ENCODE measurements at places on chromosomes 11 and 22.

GRCh38 chr22:32628628-32629572 is 154.3 kb downstream of the FBXO7 start:
- no peak for DNase-seq

GRCh38 chr22:31897842-31898805 is 46.2 kb upstream of the YWHAH start:
- DNase-seq = no peak

DNA sequence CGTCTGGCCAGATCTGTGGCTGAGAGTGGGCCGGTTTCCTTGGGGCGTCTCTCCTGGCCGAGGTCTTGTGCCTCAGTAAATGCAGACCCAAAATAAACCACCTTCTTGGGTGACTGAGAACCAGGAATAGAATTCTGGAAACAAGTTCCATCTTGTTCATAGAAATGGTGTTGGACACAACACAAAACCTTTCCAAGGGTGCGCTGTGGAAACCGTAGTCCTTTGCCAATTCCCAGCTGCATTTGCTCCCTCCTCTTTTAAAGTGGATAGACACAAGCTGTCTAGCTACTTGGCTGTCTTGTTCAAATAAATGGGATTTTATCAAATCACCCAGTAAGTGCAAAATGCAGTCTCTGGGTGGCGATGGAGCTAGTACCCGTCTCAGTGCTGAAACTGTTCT is 300.2 kb downstream of the SHANK2 start:
- no peak for DNase-seq

GRCh38 chr22:45212306-45212709 is 28.4 kb downstream of the KIAA0930 start:
- no peak for DNase-seq

DNA sequence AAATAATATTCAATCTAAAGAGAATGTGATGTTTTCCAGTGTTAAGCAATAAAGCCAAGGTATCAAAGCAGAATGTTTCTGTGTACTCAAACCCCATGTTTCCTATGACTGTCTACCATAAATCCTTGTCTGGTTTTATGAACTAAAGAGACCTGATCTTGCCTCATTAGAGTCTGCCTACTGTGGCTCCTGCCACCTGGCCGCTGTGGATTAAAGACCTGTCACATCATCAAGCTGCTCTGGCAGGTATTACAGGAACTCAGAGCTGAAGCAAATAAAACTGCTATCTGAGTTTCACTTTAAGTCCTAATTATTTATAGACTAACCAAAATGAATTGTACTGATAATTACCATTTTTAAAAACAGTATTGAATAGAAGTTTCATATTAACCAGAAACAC is 207.8 kb upstream of the CCDC90B start:
- DNase-seq = no peak

DNA sequence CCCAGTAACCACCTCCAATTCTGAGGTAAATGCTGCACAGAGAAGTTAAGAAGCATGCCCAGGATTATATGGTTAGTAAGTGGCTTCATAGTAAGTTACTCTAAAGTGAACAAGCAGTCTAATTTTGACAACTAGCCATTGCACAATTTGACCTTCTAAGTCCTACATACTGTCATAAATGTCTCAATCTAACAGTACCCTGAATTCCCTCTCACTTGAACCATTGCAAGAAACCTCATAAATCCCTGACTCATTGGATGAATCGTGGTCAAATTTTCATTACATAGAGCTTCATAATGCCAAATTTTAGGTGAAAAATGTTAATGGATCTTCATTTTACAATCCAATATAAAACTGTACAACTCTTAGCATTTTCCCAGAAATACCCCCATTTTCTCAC is 217.3 kb upstream of the GRIA4 start:
- DNase-seq = no peak

GRCh38 chr11:44426958-44427357 is 117.0 kb upstream of the ALX4 start:
- DNase-seq = no peak

- no peak for DNase-seq
Measured at GRCh38 chr11:130454491-130455252, 6.2 kb downstream of the ADAMTS15 start.

DNA sequence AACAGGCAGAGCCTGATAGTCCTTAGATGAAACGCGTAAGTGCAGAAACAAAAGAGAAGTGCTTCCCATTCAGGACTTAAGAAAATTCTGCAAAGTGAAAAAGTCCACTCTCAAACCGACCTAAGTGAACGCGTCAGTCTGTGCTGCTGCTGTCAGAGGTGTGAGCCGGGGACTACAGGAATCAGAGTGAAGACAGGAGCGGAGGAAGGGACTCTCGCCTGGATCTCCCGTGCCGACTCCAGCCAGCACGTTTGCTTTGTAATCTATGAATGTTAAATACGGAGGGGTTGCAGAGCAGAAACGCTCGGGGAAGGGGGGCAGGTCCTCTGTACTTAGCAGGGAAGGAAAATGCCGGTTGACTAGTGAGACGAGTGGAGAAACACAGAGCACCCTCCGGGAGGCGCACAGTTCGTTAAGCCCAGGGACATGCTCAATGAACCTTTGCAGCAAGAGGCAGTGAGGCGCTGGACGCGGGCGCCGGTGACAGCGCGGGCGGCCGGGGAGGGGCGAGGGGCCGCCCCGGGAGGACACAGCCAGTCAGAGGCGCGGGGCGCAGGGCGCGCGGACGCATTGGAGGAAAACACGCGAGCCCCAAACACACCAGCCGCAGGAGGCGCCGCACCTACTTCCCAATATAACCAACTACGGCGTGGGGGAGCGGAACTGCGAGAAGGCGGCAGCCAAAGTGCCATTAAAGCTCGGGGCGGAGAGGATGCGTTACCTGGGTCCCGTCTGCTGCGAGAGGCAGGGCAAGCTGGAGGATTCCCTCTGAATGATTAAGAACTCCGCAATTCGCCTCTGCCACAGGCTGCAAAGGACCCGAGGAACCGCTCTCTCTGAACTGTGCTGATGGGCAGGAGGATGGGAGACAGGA is at the start of gene CNTN5:
Gene CNTN5 (plus strand): TSS at position 598 of the 874 bp plus-strand sequence.
- peak; percentile 17 for DNase-seq

DNA sequence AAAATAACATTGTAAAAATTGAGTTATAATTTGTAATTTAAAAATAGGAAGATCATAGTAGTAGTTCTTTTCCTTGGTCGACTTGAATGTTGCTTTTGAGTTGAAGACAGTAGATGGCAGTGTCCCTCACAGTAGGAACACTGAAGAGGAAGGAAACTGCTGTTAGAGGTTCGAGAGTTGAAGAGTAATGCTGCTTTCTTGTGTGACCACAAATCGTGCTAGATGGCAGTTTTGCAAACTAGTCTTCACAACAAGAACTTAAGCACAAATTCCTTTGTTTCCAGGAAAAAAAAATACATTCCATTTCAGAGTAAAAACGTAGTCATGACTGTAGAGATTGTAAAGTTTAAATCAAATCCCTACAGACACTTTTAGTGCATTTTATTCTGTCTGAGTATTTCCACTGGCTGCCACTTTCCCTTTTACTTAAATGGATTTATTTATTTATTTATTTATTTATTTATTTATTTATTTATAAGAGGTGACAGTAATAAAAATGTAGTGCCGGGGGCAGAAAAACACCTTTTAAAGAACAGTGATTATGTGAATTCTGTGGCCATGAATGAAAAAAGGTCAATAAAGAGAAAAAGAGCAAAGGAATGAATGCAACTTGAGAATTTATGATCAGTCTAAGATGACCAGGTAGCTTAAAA is 54.6 kb downstream of the SPECC1L start:
- peak; percentile 64 for DNase-seq

GRCh38 chr22:44963832-44964721 is 45.7 kb downstream of the PHF21B start:
- no peak for DNase-seq

DNA sequence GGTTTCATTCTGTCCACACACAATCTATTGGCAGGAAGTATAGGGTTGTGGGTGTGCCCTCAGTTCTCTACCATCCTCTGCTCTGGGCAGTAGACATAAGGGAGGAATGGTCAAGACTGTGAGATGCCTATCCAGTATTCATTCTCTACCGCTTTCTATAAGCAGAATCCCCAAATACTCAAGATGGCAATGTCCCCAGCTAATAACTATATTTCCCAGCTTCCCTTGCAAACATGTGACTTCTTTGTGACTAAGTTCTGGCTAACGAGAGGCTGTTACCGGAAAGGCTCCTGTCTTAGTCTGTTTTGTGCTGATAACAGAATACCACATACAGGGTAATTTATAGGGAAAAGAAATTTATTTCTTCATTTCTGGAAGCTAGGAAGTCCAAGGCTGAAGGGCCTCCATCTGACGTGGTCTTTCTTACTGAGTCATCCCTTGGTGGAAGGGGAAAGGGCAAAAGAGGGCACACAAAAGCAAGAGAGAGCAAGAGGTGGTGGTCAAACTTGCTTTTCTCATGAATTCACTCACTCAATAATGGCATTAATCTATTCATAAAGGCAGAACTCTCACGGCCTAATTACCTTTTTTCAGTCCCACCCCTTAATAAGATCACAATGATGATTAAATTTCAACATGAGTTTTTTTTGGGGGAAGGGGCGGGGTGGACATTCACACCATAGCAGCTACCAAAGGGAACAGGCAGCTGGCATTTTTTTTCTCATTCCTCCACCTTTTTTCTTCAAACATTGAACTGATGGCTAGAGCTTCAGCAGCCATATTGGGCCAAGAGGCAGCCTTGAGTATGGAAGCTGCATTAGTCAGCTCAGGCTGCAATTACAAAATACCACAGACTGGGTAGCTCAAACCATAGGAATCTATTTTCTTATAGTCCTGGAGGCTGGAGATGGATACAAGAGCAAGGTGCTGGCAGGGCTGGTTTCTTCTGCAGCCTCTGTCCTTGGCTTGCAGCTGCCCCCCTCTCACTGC is 109.7 kb upstream of the OR9Q1 start:
- no peak for DNase-seq

DNA sequence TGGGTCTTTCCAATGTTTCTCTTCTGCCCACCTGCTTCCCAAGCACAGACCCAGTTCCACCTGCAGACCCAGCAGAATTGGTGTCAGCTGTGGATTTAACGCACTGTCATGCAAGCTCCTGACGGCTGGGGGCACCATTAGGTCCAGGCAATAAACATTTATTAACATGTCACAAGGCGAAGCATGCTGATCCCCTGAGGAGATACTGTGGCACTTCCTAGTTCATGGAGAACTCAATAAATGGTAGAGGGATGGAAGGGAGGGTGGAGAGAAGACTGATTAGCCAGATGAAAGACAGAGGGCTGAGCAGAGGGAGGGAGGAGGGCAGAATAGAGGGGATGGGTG is 68.3 kb upstream of the TSPAN18 start:
- peak; percentile 75 for DNase-seq

GRCh38 chr11:63945477-63946163 is 6.8 kb downstream of the NAA40 start:
- DNase-seq = peak; percentile 62

DNA sequence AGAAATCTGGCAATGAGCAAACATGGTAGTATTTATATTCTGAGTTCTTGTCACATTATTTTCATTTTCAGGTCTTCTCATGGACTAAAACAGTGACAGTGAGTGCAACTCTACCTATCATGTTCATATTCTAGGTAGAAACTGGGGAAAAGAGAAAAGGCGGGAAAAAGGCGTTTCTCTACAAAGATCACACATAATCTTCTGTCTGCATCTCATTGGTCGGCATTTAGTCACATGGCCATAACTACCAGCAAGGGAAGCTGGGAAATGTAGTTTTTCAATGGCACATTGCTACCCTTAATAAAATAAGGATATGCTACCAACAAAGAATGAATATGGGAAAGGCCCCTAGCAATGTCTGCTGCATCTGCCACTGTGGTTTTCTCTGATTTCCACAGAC is 57.6 kb upstream of the B3GAT1 start:
- DNase-seq = no peak

DNA sequence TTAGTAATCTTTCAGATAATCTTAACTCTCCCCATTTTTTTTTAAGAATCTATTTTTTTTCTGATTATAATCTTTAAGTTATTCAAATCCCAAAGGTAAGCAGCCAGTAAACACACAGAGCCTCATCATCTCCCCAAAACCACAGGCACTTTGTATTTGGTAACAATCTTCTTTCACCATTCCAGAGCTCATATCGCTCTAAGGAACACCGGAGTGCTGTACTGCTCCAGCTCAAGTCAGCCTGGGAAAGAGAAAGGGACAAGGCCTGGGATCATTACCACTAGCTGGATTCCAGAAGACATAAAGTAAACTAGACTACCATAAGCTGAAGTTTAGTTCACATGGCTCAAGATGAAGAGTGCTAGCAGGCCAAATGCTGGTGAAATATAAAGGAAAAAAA is 73.0 kb upstream of the APOA1 start:
- no peak for DNase-seq

- DNase-seq = peak; percentile 98
Measured at GRCh38 chr22:20156611-20157429, 6.0 kb upstream of the CCDC188 start.

- no peak for DNase-seq
Measured at GRCh38 chr22:47042861-47043496, 280.5 kb downstream of the TBC1D22A start.

DNA sequence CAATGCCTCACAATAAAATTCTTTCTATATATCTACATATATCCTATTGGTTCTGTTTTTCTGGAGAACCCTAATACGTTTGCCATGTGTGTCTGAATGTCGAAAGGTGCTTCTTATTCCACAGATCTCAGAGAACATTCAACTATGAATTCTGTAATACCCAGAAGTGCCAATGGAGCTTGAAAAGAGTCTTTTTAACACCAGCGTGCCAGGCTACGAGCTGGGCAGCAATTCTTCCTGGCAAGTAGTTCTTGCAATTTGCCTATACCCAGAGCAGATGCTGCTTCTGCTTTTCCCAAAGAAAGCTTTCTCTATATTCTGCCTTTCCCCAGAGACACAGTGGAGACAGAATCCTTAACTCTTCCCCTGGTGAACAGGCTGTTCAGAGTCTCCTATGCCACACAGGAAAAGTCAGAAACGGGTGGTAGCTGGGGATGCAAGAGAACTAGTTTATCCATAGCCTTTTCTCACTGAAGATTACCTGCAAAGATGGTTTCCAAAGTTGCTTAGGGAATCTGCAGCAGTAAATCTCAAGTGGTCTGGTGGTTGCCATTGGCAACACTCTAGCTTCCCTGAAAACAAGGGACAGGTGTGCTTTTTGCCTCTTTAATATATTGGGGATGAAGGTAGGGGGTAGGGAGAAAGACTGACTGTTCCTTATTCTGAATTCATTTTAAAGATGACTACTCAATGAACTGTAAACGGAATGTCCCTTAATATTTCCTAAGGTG is 16.8 kb upstream of the PAFAH1B2 start:
- DNase-seq = no peak

GRCh38 chr11:61350336-61350735 is 11.3 kb downstream of the CYB561A3 start:
- no peak for DNase-seq

GRCh38 chr22:30017375-30018223 is 62.7 kb upstream of the HORMAD2 start:
- DNase-seq = no peak

- DNase-seq = no peak
Measured at GRCh38 chr22:22080270-22080669, 97.7 kb upstream of the TOP3B start.

GRCh38 chr11:70365544-70365927 is 32.8 kb upstream of the CTTN start:
- DNase-seq = no peak

DNA sequence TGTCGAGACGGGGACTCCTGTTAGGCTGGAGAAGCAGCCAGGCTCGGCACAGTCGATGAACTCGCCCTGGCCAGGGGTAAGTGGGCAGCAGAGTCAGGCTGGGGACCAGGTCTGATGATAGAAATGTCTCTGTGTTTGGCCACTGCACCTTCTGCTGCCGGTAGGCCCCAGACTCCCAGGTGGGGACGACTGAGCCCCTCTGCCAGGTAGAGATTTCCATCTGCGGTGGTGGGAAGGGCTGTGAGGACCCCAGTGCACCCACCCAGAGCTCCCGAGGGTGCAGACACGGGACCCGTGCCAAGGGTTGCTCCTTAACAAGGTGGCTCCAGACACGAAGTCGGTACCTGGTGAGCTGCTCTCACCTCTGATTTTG is 862.5 kb downstream of the TBC1D22A start:
- no peak for DNase-seq
